ENCODE measurements at places on chromosomes 5 and 9.

DNA sequence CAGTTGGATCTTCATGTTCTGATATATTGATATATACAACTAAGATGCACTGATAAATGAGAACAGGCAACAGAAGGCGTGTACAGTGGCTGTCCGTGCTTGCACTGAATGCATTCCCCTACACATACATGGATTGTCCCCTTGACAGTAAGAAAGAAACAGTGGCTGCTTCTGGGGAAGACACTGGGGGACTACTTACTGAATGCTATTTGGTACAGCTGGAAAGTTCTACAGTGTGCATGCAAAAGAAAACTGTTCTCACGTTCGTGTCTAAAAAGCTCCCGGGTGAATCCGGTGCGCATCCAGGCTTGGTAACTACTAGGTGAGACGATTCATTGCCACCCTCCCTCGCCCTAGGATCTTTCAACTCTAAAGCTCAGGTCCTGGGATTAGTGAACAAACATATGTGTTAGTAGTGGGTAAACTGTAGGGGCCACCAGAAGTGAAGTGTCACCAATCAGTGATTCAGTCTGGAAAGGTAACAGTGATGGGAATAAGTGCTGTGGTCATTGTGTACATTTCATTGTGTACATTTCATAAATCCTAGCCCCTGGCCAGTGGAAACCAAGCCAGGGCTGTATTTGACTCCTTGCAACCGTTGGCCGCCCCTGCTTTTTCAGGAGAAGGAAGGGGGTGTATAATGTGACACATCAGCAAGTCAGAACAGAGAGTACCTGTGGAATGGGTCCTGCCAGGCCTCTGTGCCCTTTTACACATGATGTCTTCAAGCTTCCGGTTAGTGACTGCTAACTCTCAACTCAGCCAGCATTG lies 46.3 kb upstream of the BOD1 start:
- DNase-seq, result no peak

DNA sequence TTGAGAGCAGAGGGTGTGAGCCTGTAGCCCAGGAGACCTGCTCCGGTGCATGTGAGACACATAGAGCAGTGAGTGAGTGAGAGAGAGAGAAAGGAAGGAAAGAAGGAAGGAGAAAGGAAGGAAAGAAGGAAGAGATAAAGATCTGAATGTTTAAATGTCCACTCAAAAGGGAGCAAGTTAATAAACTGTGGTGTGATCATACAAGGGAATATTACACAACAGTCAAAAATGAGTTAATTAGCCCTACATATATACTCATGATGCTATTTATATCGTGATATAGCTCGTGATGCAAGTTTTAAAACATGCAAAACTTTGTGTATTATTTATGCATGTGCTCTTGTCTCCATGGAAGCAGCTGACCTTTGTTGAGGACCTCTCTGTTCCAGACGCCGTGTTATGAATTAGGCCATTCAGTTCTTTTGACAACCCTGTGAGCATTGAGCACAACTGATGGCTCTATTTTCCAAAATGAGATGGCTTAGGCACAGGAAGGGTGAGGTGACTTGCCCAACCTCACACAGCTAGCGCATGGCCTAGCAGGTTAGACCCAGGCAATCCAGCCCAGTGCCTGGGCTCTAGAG lies 70.6 kb downstream of the HMCN2 start:
- no peak for DNase-seq

DNA sequence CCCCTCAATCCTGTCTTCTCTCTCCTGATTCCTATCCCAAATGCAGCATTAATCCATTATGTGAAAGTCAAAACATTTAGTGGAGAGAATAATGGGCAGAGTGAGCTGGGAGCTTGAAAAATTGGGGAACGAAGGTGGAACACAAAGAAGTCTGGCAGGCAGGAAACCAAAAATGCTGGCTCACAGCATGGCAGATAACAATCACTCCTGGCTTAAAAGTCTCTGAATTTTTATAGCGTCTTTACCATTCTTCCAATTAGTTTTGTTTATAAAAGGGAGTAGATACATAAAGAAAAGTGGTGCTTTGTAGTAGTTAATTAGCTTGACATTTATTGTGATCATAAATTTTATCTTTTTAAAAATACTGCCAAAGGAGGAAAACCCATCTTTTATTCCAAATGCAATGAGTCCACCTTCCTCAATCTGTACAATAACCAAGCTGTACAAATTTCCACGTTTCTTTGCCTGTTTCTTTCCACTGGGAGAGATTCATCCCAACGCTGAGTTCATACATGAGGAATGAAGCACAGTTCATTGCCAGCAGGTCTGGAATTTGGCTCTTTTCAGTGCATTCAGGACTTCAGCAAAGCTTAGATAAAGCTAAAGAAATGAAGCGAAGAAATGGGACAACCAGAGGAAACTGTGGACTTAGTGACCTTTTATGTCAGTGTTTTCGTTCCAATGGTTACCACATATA lies 174.7 kb downstream of the HMHB1 start:
- DNase-seq, result no peak

DNA sequence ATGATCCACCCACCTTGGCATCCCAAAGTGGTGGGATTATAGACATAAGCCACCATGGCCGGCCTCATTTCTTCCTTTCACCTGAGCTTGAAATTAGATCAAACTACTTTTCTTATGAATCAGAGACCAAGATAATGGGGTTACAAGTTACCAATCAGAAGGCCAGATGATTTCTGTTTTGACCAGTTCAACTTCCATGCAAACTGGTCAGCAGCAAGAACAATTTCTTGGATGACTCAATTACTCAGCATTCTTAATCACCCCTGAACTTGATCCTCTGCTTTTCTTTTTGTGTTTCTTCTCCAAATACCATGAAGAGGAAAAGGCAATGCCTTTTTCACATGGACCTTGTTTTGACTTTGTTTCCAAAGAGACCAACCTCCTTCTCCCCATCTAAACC lies 10.0 kb upstream of the PLIN2 start:
- no peak for DNase-seq

DNA sequence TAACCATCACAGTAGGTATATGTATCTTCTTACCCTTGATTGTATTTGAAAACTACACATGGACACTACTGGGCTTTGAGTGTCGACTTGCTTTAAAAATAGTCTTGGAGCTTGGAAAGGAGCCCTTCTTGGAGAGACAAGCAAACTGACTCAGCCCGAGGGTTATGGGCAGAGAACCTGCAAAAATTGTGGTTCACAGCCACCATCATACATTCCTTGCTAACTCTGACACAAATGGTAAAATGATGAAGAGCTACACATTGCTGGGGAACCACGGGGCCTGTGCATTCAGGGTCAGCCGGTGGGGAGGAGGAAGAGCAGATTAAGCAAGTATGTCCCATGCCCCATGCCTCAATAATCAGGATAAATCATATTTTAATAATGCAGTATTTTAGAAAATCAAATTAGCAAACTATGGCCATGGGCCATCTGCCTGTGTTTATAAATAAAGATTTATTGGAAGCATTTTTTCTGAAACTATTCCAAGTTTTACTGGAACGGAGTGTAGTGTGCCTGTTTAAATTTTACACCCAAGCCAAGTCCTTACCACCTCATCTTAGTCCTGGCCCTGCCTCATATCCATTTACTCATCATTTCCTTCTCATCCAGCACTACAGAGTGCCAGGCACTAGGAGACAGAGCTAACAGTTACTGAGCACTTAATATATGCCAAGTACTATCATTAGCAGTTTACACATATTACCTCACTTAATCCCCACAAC lies 195.7 kb downstream of the PALM2AKAP2 start:
- no peak for DNase-seq

DNA sequence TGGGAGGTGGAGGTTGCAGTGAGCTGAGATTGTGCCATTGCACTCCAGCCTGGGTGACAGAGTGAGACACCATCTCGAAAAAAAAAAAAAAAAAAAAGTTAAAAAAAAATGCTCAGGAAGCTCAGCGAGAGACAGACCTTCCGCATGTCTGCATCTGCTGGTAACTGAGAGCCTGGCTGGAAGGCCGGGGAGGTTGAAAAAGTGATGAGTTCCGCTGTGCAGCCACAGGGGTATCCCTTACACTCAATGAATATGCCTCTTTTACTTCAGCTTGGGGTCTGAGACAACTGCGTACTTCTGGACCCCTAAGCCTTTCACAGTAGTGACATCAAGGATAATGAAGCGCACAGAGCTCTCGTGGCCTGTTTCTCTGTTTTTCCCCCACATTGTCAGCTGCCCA lies 179.9 kb upstream of the KLF4 start:
- DNase-seq, result no peak

- DNase-seq, result no peak
Measured at GRCh38 chr5:89117124-89117644, 234.2 kb upstream of the MEF2C start.

GRCh38 chr9:91547081-91547480 lies 123.4 kb upstream of the NFIL3 start:
- no peak for DNase-seq

GRCh38 chr5:5164163-5164562 lies 24.0 kb downstream of the ADAMTS16 start:
- DNase-seq, result no peak

GRCh38 chr9:34686732-34687131 lies 4.3 kb downstream of the CCL19 start:
- DNase-seq, result no peak

DNA sequence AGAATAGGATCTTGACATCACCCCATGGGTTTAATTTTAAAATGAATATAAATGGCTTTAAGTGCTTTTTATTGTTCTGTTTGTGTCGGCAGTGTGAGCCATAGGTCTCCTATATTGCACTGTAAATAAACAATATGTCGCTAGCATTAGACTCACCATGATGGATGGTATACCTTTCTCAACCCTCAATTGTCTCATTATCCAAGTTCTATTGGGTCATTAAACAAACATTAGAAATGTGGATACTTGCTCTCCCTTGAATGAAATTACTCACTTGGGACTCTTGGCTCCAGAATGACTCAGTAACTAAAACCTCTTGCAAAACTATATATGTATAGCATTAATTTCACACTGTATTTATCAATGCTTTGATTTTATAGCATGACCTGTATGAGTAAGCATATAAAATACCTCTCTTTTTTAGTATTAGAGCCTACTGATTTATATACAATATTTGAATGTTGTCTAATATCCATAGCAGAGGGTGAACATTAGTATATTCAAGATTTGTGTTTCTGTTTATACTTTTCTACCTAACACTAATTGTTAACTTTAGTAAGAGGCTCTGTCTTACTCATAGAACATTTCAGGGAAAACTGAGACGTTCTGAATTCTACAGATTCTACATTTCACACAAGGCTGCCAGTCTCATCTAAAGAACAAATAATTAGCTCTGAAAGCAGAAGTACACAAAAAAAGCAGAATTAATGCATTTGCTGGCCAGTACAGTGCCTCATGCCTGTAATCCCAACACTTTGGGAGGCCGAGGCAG lies 303.8 kb upstream of the PRR16 start:
- DNase-seq, result no peak

DNA sequence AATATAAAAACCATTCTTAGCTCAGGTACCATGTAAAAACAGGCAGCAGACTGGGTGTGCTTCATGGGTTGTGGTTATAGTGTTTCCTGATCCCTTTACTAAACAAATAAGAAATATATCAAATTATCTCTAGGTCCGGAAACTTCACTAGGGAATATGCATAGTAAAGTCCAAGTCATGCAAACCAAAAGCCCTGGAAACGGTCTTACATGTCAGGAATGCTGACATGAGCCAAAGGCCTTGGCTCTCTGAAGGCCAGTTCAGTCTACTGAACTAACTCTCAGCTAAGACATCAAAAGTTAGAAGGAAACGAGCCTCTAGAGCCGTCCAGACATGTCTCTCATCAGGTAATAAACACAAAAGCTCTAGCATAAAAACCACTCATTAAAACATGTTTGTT lies 778.9 kb upstream of the ZNF608 start:
- no peak for DNase-seq

DNA sequence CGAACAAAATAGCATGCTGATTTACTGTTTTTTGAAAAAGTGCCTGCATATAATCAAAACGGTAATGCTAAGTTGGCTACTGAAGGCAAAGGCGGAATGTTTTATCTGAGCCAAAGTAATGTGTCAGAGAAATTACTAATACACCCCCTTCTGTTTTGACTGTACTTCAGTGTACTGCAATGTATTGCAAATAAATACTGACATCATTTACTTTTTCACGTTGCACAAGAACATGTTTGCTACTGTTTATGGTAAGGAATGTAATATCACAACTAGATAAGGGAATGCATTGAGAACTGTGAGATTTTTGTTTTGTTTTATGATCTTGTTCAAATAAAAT lies 813 bp upstream of the AGTPBP1 start:
- DNase-seq, result no peak

- no peak for DNase-seq
Measured at GRCh38 chr9:137222190-137223077, at the start of gene RNF208. TSS of gene RNF208 (minus strand) at chr9:137222240. CDS start at chr9:137221212, 1,028 bp downstream.

DNA sequence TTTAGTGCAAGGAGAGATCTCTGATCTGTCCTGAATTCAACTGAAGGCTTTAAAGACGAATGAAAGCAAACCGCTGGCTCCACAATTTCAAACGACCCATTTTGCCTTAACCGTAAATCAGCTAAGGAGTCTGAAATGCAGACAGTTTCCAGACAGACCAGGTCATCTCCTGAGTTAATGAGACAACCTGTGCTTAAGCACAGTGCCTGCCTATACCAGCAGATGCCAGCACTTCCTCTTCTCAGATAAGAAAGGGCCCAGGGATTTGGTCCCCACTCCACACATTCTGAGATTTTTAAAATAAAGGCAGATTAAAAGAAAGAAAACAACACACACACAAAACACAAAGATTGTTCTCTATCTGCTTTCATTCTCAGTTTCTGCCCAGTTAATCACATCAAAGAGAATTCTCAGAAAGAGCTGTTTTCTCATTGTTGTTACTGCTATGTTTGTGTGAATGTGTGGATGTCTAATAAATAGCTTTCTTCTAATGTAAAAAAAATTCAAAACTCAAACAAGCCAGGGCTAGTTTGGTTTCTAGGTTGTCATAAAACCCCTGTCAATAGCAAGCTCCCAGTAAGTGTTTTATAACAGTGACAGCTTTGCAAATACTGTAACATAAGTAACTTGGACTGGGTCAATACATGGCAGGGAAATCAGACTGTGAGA lies 157.7 kb upstream of the SLC24A2 start:
- DNase-seq, result no peak

GRCh38 chr5:17378346-17378997 lies 119.6 kb upstream of the TAF11L2 start:
- DNase-seq, result no peak

- no peak for DNase-seq
Measured at GRCh38 chr9:122115176-122116035, 22.3 kb upstream of the TTLL11 start.

GRCh38 chr5:149210225-149210624 lies 61.4 kb upstream of the AFAP1L1 start:
- no peak for DNase-seq

GRCh38 chr9:89171231-89171630 lies 7.4 kb downstream of the SHC3 start:
- DNase-seq, result no peak

DNA sequence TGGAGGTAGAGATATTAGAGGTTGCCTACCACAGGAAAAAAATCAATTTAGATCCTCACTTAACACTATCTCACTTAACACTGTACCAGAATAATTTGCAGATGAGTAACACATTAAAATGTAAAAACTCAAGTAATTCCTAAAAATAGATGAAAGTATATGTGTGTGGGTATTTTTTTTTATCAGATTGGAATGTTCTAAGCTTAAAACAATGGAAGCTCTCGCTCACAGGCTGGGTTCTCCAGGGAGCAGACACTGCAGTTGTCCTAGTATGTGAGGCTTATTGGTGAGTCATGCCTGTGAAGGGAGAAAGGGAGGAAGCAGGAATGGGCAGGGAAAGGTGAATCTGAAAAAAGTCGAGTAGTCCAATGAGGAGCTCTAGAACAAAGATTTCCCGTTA lies 181.3 kb upstream of the ZNF608 start:
- DNase-seq, result no peak

Data from activated T-cell treated with anti-CD3 and anti-CD28 coated beads for 48 hours (primary cell).